ENCODE measurements at places on chromosomes 6 and 20.
A peak's percentile ranks its signal among the peaks of the same experiment; 100 is the strongest.

DNA sequence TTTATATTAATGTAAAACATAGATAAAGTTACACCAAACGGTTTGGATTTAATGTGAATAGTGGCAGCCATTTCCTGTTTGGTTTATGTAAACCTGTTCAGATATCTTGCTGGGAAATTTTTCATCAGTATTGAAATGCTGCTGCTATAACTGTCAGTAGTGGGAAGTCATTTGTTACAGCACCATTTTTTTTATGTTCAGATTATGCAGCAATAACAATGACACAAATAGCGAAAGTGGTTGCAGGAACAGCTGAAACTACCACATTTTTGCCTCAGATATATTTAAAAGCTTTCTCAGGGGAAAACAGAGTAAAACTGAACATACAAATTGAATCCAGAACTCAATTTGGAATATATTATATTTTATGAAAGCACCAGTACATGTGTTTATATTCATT lies 128.8 kb upstream of the SIM1 start:
- peak; percentile 5 for DNase-seq

DNA sequence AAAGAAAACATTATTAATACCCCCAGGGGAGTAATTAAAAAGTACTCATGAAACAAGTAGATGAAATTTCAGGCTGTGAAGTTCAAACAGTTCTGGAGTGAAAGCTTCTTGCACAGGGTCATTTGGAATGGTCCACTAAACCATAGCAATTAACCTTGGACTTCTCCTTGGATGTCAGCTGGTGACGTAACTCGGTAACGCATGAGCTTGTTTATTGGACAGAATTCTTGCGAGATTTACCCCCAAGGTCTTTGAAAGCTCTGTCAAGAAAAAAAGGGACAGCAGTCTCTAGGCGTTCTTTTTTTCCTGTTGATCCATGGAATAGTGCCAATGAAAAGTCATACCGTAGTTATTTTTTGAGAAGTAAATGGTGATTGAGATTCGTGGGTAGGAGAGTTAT lies 2.2 kb downstream of the CD83 start:
- no peak for DNase-seq

GRCh38 chr6:135397172-135397952 lies 100.2 kb downstream of the AHI1 start:
- DNase-seq = no peak

DNA sequence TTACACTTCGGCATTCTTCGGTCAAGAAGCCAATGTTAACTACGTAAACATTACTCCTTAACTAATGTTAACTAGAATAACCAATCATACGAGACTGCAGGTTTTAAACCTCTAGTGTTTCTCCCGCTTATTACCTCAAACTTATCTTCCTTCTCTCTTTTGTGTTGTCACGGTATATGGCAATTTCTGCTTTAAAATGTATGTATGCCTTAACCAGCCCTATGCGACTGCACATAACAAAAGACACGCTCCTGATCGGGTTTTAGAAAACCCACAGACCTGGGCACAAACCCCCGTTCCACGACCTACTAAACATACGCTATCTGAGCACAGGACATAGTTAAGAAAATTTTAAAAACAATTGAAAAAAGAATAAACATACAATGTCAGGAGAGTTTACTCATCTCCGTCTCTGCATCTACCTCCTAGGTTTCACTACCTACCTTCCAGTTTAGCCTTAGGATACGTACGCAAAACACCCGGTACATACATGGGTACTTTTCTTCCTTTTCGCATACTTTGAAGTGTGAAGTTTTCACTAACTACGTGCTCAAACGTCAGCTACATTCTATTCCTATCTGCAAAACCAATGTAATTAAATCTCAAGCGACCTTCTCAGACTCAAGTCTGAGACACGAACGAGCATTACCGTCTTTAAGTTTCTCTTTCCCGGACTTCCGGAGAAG lies 1.1 kb downstream of the CD164 start:
- peak; percentile 48 for DNase-seq

- DNase-seq = peak; percentile 74
These were observed 89.9 kb upstream of the PTCHD4 start for GRCh38 chr6:48200869-48201390.

DNA sequence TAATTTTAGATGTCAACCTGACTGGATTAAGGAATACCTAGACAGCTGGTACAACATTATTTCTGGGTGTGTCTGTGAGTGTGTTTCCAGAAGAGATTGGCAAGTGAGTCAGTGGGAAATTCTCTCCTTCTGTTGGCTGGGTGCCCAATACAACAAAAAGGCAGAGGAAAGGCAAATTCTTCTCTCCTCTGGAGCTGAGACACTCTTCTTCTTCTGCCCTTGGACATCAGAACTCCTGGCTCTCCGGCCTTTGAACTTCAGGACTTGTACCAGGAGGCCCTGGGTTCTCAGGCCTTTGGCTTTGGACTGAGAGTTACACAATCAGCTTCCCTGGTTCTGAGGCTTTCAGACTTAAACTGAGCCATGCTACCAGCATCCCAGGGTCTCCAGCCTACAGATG lies 7.8 kb upstream of the BTN3A1 start:
- DNase-seq = peak; percentile 78

DNA sequence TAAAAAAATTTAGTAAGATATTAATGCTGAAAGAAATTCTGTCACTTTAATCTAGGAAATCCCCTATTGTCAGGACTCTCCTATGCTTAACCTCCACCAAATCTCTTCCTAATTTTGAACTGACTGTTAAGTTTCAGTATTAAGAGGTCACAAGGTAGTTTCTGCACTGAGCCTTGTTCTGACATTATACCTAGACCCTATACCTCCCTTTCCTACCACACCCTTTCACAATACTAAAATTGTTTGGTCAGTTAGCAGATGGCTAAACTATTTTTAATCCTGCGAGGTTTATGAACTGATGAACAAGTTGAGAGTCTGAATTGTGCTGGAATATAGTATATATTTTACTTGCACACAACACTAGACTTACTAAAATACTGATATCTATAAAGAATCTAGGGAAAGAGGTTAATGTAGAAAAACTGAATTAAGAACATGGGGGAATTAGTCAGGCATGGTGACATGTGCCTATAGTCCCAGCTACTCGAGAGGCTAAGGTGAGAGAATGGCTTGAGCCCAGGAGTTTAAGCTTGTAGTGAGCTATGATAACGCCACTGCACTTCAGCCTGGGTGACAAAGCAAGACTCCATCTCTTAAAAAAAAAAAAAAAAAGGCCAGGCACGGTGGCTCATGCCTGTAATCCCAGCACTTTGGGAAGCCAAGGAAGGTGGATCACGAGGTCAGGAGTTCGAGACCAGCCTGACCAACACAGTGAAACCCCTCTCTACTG lies 51.5 kb downstream of the HBS1L start:
- DNase-seq = no peak

Data from adipocyte (in vitro differentiated cells).